ENCODE measurements at places on chromosomes 4 and X. TPM values are rescaled to one million over a fixed set of nuclear protein-coding genes. Genes with fewer than 3 reads are reported as not detected.

GRCh38 chr4:74400395-74400794 is 35.5 kb downstream of the EREG start:
- no peak for DNase-seq

DNA sequence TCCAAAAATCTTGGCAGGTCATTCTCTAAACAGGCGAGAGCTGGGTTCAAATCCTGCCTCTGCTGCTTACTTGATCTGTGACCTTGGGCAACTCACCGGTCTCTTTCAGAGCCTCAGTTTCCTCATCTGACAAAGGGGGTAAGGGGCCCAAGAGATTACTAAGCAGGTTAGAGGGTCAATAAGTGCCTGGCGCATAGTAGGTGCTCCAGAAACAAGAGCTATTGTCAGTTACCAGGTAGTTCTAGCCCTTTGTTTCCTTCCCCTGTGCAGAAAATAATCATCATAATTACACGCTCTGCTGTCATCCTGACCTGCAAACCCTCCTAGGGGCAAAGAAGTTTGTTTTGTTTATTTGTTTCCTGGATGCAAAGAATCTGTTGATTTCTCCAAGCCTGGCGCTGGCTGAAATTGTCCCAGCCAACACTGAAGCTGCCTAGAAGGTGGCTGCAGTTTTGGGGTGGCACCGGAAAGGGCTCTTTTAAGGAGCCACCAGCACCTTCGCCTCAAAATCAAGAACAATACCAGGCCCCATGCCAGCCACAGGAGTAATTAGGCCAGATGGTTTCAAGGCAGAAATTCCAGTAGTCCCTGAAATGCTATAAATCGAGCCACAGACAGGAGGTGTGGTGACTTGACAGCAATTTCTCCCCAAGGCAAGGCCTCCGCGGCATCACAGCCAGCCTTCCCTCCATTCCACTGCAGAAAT is 10.2 kb upstream of the KIAA0232 start:
- no peak for DNase-seq

DNA sequence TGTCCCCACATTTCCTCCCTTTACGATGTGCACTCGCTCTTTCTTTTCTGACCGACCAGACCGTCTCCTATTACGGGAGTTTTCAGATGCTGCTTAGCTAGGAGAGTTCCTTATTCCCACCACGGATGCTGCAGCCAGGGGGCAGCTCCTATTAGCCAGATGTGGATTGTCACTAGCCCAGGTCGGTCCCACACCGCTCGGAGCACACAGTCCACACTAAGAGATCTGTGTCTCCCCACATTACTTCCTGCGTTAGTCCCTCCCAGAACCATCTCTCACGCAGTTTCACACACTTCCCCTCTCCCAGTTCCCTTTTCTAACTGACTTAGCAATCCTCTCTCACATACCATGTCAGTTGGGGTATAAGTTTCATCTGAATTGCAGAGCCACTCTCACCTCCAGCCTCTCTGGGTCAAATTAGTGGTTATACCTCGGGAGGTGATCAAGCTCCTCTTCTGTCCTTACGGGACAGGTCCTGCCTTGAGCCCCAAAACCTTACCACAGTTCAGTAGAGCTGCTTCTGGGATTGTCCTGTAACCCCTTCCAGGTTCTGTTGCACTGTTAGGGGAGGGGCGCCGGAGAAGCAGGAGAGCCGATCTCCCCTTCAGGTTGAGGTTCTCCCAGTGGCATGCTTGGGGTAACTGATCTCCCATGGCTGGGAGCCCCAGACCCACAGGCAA is 28.2 kb downstream of the SULT1E1 start:
- DNase-seq = peak; percentile 70

- no peak for DNase-seq
These were observed 122.6 kb downstream of the SHISA3 start for GRCh38 chr4:42519803-42520417.

GRCh38 chr4:157115613-157116335 is 39.8 kb downstream of the GLRB start:
- no peak for DNase-seq

- DNase-seq = no peak
These were observed 165.0 kb upstream of the HS3ST1 start for GRCh38 chr4:11593576-11594116.

- DNase-seq = no peak
These were observed 36.5 kb upstream of the PPM1K start for GRCh38 chr4:88320780-88321373.

DNA sequence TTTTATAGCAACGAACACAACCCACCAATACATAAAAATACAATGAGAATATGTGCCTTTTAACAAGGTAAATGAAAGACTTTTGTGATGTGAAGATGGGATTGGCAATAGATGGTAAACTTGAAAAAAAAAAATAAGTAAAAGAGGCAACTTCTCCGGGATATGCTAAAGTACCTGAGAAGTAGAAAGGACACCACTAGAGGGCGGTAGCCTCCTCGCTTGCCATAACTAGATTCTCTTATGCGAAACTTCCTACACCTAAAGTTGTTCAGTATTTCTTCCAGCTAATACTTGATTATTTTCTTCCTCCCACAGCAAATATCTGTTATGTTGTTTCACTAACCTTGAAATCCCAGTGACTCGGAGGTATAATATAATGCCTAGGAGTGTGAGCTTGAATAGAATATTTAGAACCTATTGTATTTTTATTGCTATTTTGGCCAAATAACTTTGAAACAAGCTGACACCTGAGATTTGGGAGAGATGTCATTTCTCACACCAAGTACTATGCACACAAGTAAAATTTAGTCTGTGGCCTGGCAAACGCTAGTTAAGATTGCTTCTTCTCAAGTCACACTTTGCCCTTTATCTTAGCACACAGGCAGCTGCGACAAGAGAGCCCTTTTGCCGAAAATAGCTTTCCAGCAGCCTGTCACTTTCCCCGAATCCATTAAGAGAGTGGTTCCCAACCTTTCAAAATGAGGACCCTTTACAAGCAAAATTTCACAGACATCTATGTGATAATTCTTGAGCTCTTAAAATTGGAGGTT is 44.9 kb upstream of the PDLIM5 start:
- peak; percentile 67 for DNase-seq

DNA sequence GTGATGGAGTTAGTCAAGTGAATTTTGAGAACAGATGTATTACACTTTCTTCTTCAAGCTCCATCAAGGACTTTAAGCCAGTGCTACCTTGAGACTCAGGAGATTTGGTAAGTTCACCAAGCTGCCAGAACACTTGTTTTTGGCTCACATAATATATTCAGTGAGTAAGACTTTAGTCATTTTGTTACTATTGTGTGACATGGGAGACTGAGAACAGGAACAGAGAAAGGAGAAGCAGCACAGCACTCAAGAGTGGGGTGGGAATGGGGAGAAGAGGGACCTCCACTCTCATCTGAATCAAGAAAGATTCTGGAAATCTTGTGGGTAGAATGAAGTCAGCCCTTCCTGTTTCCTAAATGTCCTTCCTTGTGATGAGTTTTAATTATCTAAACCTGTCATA is 87.3 kb upstream of the TET2 start:
- no peak for DNase-seq

DNA sequence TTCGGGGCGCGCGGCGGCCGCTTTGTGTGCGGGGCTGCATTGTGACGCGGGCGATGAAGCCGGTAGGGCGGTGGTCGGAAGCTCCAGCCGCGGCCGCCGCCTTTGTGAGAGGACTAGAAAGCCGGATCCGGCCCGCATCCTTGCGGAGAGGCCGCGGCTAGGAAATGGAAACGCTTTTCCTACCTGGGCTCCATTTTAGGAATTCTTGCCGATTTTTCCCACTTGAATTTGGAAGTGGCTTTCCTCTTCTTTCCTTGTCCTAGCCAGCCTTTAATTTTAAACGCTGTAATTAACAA is 708 bp downstream of the TMSB4X start:
- no peak for DNase-seq

GRCh38 chr4:36337665-36338185 is 56.3 kb downstream of the DTHD1 start:
- DNase-seq = no peak

- DNase-seq = no peak
These were observed at the start of gene PCDH18 for GRCh38 chr4:137531986-137532868. PCDH18 (minus strand) TSS chr4:137532494; CDS start chr4:137532088, 406 bp downstream.

DNA sequence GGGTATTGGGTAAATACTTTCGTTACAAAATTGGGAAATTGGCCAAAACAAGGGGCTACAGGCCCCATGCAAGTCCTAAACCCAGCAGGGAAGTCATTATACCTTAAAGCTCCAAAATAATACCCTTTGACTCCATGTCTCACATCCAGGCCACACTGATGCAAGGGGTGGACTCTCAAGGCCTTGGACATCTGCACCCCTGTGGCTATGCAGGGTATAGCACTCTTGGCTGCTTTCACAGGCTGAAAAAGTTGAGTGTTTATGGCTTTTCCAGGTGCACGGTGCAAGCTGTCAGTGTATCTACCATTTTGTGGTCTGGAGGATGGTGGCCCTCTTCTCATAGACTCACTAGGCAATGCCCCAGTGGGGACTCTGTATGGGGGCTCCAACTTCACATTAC is 326.5 kb downstream of the TEX13C start:
- DNase-seq = no peak

Gene ZNF827
- total RNA-seq = 11.8 TPM

Gene SNX25
- 20.6 TPM for total RNA-seq

Gene TMPRSS11D
- not detected for total RNA-seq

Gene SLITRK4
- total RNA-seq = not detected

Gene NLGN3
- total RNA-seq = 0.78 TPM
